Activated T-cell treated with anti-CD3 and anti-CD28 coated beads, Interleukin-2, amount 50 U/mL, for 4 hours (primary cell): ENCODE measurements at places on chromosomes 3 and 15.

GRCh38 chr15:41394924-41395323 lies 7.4 kb downstream of the NDUFAF1 start:
- no peak for DNase-seq

GRCh38 chr3:46876313-46877300 lies 914 bp upstream of the PTH1R start:
- no peak for DNase-seq

GRCh38 chr15:92158426-92158825 lies 235.3 kb upstream of the ST8SIA2 start:
- DNase-seq: peak; percentile 16

GRCh38 chr3:58574106-58574505 lies 3.1 kb downstream of the FAM107A start:
- DNase-seq: no peak

- DNase-seq: no peak
Measured at GRCh38 chr3:102163039-102163817, 271.6 kb upstream of the ZPLD1 start.

DNA sequence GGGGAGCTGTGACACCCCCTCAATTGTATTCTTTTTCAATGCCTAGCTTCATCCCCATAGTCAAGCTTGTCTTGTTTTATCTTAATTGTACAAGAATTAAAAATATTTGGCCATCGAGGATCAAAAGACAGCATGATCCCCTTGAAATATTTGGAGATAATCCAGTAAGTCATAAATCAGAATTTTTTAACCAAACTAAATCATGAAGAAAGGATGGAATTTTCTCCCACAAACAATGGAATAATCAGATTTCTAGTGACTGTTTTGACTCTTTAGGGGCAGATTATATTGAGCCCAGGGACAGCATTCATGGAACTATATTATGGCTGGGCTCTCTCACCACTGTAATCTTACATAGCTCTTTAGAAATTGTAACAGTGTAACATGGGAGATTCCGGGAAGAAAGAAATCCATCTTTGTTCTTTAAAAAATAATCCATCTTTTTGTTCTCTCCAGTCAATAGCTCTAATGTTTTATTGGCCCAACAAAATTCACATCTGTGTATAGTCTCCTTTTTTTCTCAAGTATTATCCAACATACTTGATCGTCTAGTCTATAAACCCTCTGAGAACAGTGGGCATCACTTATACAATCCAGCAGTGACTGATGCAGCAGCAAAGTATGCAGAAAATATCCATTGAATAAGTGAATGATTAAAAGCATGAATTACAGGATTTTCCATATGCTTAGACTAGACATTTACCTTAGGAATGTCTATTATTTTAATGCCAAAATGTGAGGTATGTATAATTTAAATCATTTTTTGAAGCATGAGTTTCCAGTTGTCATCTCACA lies 277.0 kb upstream of the PLSCR5 start:
- no peak for DNase-seq

DNA sequence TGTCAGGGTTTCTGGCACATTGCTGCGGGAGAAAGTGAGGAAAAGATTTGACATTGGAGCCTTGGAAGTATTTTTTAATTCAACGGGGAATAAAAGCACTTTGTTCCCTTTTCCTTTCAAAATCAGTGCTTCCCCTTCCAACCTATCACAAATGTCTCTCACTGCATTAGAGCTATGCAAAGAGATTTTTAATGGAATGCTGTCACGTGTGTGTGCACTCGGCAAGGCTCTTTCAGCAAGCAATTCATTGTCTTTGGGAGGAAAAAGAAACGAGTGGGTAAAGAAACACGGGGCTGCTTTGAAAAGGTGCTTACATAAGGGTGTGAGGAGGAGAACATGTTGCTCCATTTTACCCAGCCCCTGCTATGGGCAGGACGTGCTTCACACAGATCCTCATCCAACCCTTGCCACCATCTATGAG lies 490.4 kb upstream of the PROK2 start:
- no peak for DNase-seq

DNA sequence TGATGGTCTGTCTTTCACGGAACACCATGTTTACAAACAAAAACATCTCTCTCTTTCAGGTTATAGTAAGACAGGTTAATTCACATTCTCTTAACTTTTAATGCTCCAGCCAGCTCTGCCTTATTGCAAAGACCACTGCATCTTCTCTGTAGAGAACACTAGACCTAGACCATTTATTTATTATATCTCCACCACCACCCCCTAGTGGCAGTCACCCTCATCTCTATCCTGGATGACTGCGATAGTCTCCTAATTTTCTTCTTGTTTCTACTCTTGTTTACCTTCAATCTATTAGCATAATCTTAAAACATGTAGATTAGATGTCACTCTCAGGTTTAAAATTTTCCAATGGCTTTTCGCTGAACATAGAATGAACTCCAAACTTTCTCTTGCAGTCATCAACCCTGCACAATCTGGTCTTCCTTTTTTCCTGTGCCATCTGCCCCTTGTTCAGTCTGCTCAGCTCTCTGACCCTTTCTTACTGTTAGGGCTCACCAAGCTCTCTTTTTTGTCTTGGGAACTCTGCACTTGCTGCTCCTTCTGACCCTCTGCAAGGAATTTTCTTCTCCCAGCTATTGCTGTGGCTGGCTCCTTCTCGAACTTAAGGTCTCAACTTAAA lies 155.6 kb downstream of the SQOR start:
- no peak for DNase-seq

GRCh38 chr15:55389264-55389607 lies 18.9 kb downstream of the CCPG1 start:
- DNase-seq: no peak

GRCh38 chr15:44101944-44102343 lies 93.1 kb downstream of the FRMD5 start:
- DNase-seq: no peak

- no peak for DNase-seq
Measured at GRCh38 chr15:61951949-61952348, 108.3 kb downstream of the VPS13C start.

GRCh38 chr15:73873889-73874511 lies 636 bp downstream of the TBC1D21 start:
- DNase-seq: no peak

DNA sequence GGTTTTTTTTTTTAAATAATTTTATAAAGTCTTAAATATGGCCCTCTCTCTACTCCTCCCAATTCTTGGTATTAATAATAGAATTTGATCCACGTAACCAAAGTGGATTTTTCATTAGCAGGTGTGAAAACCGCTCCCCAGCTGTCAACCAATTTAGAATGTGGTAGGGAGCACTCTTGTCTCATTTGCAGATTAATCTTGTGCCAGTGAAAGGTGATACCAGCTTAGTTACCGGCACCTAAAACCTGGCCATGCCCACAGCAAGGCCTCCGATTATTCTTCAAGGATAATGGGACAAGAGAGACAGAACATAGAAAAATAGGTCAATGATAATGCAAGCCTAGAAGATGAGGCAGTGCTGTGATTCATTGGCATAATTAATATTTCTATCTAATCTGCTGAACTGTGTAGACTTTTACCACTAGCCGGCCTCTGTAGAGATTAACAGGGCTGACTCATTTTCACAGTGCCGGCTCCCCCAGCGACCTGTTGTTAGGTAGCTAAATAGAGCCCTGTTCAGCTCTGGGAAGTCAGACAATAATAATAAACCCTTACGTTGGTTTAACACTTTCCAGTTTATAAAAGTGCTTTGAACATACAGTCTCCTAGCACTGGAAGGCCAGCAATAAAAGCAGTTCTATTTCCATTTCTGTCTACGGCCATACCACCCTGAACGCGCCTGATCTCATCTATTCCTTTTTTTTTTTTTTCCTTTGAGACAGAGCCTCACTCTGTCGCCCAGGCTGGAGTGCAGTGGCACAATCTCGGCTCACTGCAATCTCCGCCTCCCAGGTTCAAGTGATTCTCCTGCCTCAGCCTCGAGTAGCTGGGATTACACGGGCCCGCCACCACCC lies 102.9 kb downstream of the SHQ1 start:
- DNase-seq: no peak
